ENCODE measurements at places on chromosomes 3 and 15.

DNA sequence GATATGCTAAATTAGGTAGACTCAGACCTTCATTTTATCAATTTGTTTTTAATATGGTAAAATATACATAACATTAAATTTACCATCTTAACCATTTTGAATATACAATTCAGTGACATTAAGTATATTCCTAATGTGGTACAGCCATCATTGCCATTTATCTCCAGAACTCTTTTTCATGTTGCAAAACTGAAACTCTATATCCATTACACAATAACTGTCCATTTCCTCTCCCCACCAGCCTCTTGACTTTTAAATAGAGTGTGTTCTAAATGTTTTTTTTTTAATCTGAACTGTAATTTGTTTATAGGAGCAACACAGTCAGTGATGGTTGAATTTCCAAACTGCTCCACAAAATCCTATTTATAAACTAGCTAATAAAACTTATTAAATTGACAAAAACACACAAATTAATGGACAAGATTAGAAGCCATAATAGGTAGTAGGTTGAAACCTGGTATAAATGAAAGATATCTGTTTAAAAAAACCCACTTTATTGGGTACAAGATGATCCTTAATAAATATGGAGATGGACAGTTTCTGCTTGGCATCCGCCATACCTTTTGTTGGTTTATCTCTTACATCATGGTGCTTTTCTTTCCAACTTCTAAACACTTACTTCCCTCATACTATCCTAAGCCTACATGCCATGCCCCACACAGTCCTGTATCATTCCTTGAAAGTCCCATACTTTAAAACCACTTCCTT is 142.4 kb downstream of the ZPLD1 start:
- DNase-seq, result no peak

DNA sequence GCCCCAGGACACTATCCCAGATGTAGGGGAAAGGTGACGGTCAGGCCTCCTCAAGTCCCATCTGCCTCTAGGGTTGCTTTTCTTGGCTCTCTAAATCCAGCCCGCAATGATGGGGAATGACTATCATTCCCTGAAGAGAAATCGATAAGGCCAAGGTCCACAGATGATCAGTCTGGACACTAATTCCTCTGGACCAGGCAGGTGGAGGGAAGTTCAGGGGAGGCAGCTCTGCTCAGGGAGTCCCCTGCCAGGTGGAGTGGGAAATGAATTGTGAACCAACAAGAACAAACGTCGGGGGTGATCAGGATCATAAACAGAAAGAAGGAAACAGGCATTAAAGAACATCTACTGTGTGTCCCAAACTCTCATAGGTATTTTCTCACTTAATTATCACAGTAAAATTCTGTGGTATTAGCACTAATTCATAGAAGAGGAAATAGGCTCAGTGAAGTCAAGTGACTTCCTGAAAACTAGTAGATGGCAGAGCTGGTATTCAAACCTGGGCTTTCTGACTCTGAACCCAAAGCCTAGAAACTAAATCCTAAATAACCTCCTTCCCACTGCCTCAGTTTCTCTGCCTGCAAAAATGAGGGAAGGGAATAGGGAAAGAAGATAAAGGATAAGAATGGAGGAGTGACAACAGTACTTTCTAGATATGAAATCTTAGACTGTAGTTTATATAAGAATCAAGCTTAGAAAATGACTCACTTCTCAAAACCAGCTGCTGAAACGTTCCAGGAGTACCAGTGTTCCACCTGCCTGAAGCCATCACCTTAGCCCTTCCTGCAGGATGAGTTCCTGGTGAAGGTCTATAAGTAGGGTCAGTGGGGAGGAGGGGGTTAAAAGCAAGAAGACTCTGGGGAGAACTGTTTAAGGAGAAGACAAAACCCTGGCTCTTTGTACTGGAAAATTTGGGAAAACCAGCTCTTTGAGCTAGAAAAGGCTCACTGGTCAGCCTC is 7.5 kb downstream of the BMF start:
- no peak for DNase-seq

- no peak for DNase-seq
These were observed 138.5 kb downstream of the RAB11A start for GRCh38 chr15:66007663-66008262.

GRCh38 chr15:68672251-68672650 is 93.5 kb downstream of the CORO2B start:
- no peak for DNase-seq

DNA sequence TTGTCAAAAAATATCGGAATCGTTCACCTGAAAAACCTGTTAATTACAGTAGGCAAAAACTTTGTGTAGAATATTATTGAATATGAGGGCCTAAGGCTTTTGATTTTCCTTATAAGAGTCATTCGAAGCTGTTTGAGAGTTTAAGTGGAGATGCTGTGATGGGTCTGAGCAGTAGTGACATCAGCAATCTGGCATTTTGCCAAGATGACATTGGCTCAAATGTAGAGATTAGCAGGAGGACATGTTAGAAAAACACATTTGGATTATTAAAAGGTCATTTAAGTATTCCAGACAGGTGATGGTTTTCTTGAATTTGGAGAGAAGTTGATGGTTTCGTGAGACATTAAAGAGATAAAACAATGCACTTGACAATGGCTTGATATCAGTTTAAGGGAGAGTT is 12.9 kb downstream of the OR5AC2 start:
- no peak for DNase-seq

GRCh38 chr15:42359985-42360384 is 684 bp downstream of the CAPN3 start:
- no peak for DNase-seq

DNA sequence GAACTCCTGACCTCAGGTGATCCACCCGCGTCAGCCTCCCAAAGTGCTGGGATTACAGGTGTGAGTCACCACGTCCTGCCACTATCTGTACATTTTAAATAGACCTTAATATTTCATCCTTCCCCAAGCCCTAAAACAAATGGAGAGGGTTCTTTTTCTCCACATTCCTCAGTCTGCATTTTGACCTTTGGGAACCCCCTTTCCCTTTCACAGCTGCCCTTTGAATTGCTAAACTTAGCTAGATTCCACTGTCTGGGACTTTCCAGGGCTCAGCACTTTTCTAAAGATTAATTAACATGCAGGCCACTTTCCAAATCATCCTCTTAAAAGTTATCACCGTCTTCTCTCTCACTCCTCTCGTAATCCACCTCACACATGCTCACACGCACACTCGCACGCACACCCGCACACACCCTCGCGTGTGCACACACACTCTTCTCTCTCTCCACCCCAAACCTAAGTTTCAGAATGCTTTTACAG is 124.2 kb downstream of the TMCO5A start:
- DNase-seq, result no peak

GRCh38 chr15:78800189-78800588 is 11.1 kb downstream of the ADAMTS7 start:
- no peak for DNase-seq

- no peak for DNase-seq
These were observed 22.9 kb downstream of the MITF start for GRCh38 chr3:69761896-69762767.

- DNase-seq, result no peak
These were observed 25.3 kb downstream of the PLA2G4D start for GRCh38 chr15:42069025-42069424.

DNA sequence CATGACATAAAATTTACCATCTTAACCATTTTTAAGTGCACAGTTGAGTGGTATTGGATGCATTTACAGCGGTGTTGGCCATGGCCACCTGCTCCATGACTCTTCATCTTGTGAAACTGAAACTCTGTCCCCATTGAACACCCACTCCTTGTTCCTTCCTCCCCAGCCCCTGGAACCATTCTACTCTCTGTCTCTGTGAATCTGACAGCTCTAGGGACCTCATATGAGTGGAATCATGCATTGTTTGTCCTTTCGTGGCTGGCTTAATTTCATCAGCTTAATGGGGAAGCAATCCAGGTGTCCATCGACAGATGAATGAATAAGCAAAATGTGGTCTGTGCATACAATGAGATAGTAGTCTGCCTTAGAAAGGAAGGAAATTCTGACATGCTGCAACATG is 42.5 kb downstream of the PLXNA1 start:
- no peak for DNase-seq

- DNase-seq, result no peak
These were observed 66.8 kb downstream of the FLNB start for GRCh38 chr3:58074997-58075396.

DNA sequence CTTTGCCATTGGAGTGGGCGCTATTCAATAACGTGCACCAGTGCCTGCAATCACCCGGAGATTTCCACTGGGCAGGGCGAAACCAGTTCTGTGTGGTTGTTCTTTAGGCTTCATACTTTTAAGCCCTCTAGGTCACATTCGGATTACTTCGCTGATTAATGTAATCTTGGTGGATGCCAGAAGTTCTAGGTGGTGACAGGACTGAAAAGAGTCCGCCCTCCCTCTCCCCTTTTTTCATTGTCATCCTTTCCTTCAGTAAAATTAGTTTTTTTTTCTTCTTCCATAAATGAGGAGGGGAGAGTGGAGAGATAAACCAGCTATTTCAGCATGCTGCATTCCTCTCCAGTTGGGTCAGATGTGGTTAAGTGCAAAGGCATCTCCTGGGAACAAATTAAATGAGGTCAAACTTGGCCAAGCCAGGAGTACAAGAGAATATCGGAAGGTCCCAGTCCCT is 2.3 kb upstream of the SLC2A2 start:
- DNase-seq, result no peak

GRCh38 chr3:134640872-134641470 is 9.9 kb downstream of the KY start:
- DNase-seq, result no peak

GRCh38 chr3:99418209-99418635 is 220.2 kb upstream of the COL8A1 start:
- no peak for DNase-seq

DNA sequence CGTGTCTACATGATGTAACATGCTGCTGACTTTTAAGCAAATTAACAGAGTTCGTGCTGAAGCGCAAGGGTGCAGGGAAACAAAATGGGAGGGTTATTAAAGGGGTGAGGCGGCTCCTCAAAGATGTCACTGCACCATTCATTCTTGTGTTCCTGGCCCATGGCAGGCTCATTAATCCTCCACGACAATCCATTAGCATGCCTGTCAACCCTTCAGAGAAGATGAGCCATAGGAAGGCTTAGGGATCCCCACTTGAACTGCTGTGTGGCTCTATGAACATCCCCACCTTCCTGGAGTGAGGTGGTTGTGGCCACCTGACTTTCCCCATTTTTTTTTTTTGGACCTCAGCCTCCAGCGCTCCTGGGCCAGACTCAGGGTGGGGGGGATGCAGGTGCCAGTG is 45.8 kb downstream of the IGF1R start:
- no peak for DNase-seq

DNA sequence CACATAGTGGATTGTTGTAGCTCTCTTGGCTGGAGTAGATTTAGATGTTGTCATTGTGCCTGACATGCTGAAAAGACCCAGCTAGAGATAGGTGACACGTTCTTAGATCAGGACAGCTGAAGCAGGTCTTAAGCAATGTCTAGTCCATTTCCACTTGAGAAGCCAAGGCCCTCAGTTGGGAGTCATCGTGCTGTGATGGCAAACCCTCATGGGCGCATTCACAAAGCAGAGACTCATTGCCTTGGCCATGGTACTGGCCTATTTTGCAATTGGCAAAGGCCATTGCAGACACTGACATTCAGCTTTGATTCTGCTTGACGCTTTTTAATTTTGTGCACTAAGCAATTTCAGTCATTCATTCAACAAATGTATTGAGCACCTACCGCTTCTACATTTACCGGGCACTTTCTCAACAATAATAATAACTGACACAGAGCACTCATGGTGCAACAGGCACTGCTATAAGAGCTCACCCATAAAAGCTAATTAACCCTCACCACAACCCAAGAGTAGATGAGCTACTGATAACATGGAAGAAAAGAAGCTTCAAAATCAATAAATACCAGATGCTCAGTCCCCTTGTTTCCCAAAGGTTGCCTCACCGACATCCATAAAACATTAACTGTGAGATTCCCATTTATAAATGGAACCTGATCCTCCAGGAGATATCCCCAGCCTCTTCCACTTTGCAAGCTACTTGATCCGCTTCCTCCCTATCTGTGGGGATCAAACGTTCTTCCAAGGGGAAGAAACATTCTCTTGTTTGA is 200.1 kb downstream of the TLE3 start:
- DNase-seq, result no peak

- no peak for DNase-seq
These were observed 14.3 kb upstream of the LIMD1 start for GRCh38 chr3:45580112-45580765.

- DNase-seq, result no peak
These were observed 25.5 kb downstream of the ZXDC start for GRCh38 chr3:126450219-126450618.

GRCh38 chr15:96560246-96560895 is 229.9 kb downstream of the NR2F2 start:
- DNase-seq, result no peak

DNA sequence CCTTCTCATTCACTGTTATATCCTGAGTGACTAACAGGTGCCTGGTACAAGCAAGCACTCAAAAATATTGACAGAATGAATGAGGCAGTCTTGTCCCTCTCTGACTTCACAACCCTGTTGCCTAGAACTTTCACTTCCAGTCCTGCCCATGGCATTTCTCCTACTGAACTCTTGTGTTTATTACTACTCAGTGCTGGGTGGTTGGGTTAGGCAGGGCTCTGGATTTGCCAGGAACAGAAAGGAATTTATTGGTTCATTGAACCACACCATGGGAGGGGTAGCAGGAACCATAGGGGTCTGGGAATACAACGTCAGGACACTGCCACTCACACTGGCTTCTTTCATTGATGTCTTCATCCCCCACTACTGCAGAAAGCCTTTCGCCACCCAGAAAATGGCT is 41.9 kb upstream of the SEMA4B start:
- DNase-seq, result no peak

DNA sequence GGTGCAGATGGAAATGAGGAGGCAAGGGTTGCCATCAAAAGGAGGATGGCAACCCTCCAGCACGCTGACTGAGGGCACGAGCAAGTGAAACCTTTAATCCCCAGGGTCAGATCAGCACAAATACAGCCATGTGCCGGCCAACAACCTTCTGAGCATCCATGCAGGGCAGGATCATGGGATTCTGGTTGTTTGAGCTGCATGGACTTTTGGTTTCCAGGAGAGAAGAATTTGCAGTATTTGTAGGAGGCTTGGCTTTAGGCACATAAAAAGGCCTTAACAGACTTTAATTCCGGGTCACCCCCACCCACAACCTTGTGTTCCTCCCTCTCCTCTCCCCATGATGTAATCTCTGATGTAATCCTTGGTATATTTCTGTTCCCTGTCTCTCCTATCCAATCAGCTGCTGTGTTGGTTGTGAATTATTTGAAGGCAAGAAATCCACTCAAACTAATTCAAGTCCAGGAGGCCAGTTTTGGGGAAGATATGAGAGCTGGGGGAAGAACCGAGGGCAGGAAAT is 254.3 kb downstream of the SHQ1 start:
- DNase-seq, result no peak

GRCh38 chr3:27607370-27607769 is 114.8 kb downstream of the EOMES start:
- no peak for DNase-seq

Measured in T-helper 2 cell (primary cell).